ENCODE measurements at places on chromosomes 13 and 19.

GRCh38 chr13:44012910-44013757, 133.4 kb downstream of the LACC1 start:
- DNase-seq: no peak

GRCh38 chr13:96860882-96861281, 133.4 kb downstream of the OXGR1 start:
- no peak for DNase-seq

GRCh38 chr13:102617697-102618350, 21.0 kb downstream of the TPP2 start:
- no peak for DNase-seq

DNA sequence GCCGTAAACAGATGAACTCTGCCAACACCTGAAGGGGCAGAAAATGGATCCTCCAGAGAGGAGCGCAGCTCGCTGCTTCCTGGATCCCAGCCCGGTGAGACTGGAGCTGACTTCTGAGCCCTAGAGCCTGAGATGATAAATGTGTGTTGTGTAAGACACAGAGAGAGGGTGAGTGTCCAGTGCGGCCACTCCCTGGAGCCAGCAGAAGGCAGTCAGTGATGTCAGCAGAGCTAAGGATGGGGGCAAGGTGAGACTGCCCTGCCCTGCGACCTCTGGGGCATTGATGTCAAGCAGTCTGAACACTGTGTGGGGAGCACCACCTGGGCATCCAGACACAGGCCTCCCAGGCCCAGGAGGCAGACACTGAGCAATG, 9.7 kb upstream of the SLC35E1 start:
- DNase-seq: no peak

- DNase-seq: no peak
Measured at GRCh38 chr13:113981611-113982295, 7.9 kb upstream of the C13orf46 start.

- peak; percentile 22 for DNase-seq
Measured at GRCh38 chr19:2426611-2427428, 566 bp downstream of the TIMM13 start.

DNA sequence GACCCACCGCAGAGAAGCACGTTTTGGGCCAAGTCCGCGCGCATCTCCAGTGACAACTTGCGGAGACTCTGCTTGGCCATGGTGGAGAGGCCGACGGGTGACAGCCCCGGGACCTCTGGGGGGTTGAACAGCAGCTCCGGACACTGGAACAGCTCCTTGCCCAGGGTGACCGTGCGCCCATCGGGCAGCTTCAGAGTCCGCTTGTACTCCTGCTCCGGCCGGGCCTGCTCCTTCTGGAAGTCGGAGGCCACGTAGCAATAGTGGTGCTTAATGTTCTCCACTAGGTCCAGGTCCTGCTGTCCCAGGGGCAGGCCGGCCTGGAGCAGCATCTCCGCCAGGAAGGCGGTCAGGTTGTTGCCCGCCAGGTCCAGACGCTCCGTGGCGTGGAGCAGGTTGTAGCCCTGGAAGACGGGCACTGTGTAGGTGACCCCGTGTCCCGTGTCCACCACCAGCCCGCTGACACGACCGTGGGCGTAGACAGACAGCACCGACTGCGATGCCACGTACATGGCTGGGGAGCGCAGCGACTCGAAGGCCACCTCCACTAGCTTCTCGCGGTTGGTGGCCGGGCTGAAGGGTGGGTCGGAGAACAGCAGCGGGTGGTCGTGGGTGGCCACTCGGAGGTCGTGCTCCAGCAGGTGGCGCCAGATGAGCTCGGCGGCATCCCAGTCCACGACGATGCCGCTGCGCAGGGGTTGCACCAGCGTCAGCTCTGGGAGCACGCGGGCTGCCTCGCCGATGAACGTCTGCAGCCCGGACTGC, 743 bp downstream of the ACTL9 start:
- no peak for DNase-seq

GRCh38 chr19:48760504-48761205, 5.3 kb downstream of the FGF21 start:
- no peak for DNase-seq
